ENCODE measurements at places on chromosomes 12 and 14.

GRCh38 chr14:51682411-51682810 is 30.7 kb downstream of the FRMD6 start:
- DNase-seq, result no peak

GRCh38 chr14:65131301-65131701 is 29.0 kb upstream of the MAX start:
- DNase-seq, result no peak

DNA sequence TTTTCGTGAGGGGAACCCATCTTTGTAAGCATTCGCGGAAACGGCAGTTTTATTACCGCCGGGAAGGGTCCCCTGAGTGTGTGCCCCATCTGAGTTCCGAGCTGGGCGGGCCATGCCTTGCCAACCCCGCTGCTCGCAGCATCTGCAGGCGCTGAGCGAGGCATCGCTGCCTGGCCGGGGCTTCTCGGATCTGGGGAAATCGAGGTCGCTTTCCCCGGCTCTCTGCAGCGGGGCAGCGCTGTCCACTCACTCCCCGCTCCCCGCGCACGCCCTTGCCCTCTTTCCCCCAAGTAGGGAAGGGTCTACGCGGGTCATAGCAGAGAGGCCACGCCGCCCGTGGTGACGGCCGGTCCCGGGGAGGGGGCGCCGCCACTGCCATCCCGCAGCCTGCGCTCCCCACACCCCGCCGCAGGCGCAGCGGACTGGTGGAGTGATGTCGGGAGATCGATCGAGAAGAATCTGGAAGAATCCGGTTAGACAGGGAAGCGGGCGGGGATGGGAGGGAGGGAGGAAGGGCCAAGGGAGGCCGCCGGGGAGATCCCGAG is 507 bp upstream of the FKBP4 start:
- DNase-seq, result peak; percentile 73

- DNase-seq, result no peak
Measured at GRCh38 chr14:104609666-104610065, 5.1 kb upstream of the TMEM179 start.

GRCh38 chr14:81946834-81947798 is 413.5 kb upstream of the SEL1L start:
- DNase-seq, result no peak

DNA sequence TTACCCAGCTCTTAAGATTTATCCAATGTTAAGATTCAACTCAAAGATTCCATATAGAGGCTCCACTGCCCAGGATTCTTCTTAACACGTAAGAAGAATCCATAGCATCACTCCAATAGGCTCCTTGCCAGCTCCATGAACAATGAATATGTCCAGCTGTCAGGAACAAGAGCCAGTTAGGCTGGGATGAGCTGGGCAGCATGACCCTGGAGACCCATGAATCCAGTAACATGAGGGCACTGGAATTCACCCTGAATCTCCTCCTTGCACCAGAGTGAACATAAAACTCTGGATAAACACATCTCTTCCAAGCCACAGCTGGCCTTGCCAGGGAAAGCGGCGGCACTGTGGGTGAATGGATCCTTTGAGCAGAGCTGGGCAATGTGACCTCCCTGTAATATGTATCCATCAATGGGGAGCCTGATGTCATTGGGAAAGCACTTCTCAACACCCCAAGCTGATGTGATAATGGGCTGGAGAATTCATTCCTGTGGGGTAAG is 24.4 kb upstream of the TC2N start:
- DNase-seq, result no peak

GRCh38 chr12:110007881-110008280 is 8.7 kb downstream of the ANKRD13A start:
- no peak for DNase-seq

DNA sequence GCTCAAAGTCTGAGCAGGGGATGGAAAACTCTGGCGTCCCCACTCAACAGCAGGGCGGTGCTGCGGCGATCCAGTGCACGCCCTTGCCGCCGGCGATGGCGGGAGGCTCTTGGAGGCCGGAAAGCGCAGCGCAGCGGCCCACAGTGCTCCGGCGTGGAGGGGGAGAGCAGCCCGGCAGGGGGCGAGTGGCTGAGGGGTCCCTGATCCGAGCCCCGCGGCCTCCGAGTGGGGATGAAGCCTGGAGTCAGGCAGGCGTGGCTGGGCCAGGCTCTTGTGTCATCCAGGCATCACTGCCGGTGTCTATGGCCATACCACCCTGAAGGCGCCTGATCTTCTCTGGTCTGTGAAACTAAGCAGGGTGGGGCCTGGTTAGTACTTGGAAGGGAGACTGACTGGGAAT is 183.1 kb downstream of the ALG10 start:
- DNase-seq, result no peak

- no peak for DNase-seq
Measured at GRCh38 chr12:85814741-85815140, 21.5 kb downstream of the RASSF9 start.

GRCh38 chr14:91388551-91388975 is 29.1 kb downstream of the CCDC88C start:
- no peak for DNase-seq

DNA sequence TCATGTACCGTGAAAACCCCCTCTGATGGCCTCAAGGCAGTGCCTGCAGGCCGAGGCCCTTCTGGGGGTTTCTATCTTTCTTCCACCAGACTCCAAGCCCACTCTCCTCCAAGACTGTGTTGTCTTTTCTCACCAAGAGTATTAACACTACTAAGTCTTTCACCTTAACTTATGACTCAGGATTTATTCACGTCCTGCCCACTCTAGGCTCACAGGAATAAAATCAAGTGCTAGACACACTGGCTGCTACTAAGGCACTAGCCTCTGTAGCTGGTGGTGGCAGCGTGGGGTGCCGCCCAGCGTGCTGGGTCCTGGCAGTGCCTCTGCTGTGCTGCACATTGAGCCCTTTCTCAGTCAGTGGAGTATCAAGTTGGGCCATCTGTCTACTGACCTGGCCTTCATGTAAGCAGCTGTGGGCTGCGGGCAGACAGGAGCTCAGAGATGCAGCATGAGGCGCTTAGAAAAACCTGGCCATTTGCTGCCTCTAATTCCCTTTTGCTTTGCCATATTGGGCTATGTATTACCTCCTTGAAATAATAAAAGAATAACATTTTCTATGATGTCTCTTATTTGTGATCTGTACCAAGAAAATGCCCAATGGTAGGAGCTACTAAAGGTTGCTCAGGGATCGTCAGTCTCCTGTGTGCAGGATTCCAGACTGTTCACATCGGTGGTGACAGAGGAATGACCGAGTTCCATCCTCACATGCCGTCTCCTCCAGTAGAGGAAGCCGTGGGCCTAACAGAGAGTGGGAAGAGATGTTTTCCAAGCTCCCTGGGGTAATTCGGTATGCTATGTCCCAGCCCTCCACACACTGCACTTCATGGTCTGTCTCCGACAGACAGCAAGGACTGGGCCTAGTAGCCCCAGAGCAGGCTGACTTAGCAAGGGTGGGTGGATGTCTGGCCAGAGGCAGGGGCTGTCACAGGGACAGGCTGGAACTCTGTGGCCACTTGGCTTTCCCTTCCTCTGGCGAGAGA is 39.9 kb downstream of the MAX start:
- no peak for DNase-seq

DNA sequence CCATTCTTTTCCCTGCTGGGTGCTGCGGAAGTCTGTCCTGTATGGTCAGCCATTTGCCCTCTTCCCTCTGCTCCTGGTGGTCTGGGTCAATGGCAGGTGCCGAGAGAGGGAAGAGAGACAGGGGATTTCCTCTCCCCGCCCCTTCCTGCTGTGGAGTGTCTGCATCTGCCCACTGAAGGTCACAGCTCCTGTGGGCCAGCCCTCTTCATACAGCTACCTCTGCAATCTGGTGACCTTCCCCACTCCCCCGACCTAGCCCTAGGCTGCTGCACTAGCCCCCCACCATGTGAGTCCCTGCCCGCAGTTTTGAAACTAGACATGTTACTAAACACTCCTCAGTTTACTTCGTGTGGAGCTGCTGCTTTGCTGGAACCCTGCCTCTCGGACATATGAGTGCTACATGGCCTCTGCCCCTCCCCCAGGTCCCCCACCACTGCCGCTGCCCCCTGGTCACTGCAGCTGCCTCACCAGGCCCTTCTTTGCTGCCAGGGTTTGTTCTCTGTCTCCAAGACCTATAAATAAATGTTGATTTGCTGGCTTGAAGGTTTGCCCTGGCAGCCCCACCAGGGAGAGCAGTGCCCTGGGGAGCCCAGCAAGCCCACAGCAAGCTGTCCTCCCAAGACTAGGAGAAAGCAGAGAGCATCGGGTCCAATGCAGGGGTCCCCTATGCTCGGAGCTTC is 102.9 kb downstream of the DPF3 start:
- DNase-seq, result no peak

DNA sequence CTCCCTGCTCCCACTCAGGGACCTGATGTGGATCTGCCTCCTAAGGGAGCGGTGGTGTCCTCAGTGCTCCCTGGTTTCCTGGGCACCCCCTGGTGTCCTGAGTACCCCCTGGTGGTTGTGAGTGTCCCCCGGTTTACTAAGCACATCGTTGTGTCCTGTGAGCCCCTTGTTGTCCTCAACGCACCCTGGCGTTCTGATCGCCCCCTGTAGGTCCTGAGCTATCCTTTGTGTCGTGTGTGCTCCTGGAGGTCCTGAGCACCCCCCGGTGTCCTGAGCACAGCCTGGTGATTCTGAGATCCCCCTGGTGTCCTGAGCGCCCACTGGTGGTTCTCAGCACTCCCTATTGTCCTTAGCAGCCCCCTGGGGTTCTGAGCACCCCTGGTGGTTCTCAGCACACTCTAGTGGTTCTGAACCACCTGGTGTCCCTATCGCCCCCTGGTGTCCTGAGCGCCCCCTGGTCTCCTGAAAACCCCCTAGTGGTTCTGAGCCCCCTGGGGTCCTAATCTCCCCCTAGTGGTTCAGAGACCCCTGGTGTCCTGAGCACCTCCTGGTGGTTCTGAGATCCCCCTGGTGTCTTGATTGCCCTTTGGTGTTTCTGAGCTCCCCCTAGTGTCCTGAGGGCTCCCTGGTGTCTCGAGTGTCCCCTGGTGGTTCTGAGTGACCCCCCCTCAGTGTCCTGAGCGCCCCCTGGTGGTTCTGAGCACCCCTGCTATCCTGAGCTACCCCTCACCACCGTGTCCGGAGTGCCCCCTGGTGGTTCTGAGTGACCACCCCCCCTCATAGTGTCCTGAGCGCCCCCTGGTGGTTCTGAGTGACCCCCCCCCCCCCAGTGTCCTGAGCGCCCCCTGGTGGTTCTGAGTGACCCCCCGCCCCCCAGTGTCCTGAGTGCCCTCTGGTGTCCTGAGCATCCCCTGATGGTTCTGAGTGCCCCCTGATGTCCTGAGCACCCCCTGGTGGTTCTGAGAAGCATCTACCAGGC is 615.1 kb downstream of the TMEM121 start:
- no peak for DNase-seq

- DNase-seq, result no peak
Measured at GRCh38 chr12:107135177-107135576, 41.8 kb upstream of the CRY1 start.

DNA sequence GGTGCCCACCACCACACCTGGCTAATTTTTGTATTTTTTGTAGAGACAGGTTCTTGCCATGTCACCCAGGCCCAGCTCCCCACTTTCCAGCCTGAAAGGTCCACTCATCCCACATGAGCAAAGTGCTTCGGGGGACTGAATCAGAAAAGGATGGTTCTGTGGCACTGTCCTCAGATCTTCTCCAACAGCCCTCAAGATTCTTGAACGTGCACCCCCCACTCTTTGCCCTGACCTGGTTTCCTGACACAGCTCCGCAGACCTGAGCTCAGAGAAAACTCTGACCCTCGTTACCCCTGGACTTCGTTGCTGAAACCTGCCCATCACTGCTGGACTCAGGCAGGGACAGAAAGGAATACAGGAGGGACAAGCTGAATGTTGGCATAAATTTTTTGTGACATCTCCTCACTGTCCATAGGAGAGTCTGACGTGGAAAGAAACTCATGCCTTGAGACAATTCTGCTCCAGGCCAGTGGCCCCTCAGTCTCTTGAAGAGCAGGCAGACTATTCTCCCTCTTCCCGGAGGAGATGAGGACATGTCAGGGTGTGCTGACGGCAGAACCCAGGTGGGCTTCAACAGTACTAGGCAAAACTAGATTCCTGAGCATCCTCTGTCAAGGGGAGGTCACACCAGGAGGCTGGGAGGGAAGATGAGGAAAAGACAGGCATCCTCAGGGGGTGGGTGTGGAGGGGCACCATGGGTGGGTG is 149.3 kb downstream of the DPF3 start:
- DNase-seq, result no peak

DNA sequence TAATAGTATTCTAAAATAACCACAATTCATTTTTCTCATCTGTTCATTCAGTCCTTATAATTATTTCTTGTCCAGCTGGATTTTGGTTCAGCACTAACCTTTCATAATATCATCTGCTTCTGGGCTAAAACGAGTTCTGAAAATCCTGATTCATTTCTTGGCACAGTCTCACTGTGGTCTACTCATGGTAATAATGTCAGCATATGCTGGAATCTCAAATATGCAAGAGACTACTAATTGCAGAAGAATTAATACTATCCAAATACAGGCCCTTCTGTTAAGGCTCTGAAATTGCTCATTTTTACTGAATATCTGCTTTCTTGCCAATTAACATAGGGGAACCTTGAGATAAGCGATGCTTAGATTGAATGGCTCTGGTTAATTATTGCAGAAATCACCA is 597.1 kb downstream of the RPL10L start:
- no peak for DNase-seq

- no peak for DNase-seq
Measured at GRCh38 chr12:29574500-29574899, 77.0 kb upstream of the OVCH1 start.
